Osteoblast (primary cell): ENCODE measurements at places on chromosomes 1 and 21. TPM values are rescaled to one million over a fixed set of nuclear protein-coding genes. Genes with fewer than 3 reads are reported as not detected.

GRCh38 chr21:34148826-34149558, 75.6 kb downstream of the MRPS6 start:
- H3K27me3 ChIP-seq: no peaks in the 10 kb centered on the region
- H3K27ac ChIP-seq: no peak overlapping the region
- no peak overlapping the region for H3K4me3 ChIP-seq
- peaks cover 13% of the 10 kb centered on the region for H3K4me1 ChIP-seq
- H3K36me3 ChIP-seq: peaks cover 11% of the 10 kb centered on the region
- DNase-seq: peak; percentile 39

GRCh38 chr1:6599141-6599975, 3.3 kb downstream of the KLHL21 start:
- H3K27me3 ChIP-seq: no peaks in the 10 kb centered on the region
- no peak overlapping the region for H3K27ac ChIP-seq
- peaks cover 48% of the 10 kb centered on the region for H3K36me3 ChIP-seq
- peak overlapping the region; percentile 85 for H3K4me3 ChIP-seq
- peaks cover 28% of the 10 kb centered on the region for H3K4me1 ChIP-seq

GRCh38 chr1:230632273-230632873, 9.9 kb upstream of the COG2 start:
- H3K4me1 ChIP-seq: no peaks in the 10 kb centered on the region
- DNase-seq: no peak
- H3K27me3 ChIP-seq: peaks cover 4% of the 10 kb centered on the region
- H3K4me3 ChIP-seq: no peak overlapping the region

DNA sequence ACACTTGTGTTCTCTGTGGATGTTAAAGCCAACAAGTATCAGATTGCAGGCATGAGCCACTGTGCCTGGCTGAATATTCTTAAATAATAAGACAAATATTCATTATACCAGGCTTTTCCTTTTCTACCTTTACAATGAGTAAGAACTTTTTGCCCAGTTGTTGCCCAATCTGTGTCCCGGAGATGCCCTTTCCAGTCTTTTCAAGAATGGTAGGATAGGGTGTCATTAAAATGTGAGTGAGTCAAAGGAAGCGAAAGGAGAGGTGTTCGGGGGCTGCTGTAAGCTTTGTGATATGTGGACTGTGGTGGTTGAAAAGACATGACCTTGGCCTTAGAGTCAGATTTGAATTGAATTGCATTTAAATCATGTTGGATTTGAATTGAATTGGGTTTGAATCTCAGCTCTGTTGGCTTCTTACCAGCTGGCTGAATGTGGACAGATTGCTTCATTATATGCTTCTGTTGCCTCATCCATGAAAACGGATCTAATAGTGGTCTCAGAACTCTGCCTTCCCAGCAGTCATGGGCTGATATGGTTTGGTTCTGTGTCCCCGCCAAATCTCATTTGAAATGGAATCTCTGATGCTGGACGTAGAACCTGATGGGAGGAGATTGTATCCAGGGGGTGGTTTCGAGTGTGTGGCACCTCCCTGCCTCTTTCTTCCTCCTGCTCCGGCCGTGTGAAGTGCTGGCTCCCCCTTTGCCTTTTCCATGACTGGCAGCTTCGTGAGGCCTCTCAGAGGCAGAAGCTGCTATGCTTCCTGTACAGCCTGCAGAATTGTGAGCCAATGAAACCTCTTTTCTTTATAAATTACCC, 22.7 kb upstream of the AADACL3 start:
- no peak overlapping the region for H3K27ac ChIP-seq
- H3K36me3 ChIP-seq: no peaks in the 10 kb centered on the region
- no peak overlapping the region for H3K4me3 ChIP-seq

GRCh38 chr1:231338270-231339128, at the start of gene SPRTN:
TSS of gene SPRTN (plus strand) at chr1:231338293. CDS start at chr1:231338384, 91 bp downstream.
- H3K4me3 ChIP-seq: peak within 1 kb of the TSS; percentile 95
- H3K36me3 ChIP-seq: peaks cover 7% of the 10 kb centered on the region
- peak; percentile 96 for DNase-seq

Gene SPRR3
- total RNA-seq: not detected in 2 replicates

Gene EPHA10
- not detected in 2 replicates for total RNA-seq

Gene TRAF3IP3
- not detected in 2 replicates for total RNA-seq

Gene OR2L5
- not detected in 2 replicates for total RNA-seq
